ENCODE measurements at places on chromosomes 7 and 10.

DNA sequence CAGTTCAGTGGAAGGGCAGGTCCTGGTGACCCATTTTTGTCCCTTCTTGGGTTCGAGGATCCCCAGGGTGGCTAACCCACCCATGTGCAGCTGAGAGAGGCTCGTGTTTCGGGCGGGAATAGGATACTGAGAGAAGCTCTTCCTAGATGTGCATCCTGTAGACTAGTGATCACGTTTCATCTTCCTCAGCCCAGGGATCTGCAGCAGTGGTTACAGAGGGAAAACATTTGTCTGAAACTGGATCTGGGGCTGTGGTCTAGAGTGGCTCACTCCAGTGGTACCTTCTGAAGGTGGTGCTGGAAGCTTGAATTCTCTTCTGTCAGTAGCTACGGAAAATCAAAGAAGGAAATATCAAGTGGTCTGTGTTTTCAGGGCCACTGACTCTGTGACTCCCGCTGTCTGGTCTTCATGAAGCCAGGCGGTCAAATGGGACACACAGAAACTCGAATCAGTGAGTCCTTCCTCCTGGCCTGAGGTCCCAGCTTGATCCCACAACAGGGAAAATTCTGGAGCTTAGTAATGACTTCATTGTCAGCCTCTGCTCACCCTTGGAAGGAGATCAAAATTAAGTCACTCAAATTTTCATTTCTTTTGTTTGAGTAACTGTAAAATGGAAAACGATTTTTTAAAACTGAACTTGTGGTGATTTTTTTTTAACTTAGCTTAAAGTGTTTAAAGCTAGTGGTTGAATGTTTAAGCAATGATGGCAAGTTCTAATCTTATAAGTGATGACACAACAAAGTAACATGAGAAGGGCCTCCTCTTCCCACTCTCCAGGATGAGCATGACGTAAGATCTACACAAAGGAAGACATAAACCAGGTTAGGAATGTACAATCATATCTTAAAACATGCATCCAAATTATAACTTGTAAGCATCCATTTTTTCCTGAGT lies 469.3 kb upstream of the KLF6 start:
- no peak for ATAC-seq

DNA sequence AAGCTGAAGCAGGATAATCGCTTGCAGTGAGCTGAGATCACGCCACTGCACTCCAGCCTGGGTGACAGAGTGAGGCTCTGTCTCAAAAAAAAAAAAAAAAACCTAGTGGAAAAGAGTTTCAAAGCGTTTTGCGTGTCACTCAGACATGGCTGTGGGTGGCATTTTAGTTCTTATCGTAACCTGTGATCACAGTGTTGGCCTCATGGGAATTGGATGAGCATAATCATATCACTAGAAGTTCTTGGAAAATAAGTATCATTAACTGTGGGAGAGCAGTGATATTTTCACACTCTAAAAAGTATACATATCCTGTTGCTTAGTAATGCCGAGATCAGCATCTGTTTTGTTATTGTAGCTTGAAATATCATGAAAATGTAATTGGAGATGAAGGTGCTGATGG lies 92.6 kb downstream of the CREM start:
- ATAC-seq, result no peak

DNA sequence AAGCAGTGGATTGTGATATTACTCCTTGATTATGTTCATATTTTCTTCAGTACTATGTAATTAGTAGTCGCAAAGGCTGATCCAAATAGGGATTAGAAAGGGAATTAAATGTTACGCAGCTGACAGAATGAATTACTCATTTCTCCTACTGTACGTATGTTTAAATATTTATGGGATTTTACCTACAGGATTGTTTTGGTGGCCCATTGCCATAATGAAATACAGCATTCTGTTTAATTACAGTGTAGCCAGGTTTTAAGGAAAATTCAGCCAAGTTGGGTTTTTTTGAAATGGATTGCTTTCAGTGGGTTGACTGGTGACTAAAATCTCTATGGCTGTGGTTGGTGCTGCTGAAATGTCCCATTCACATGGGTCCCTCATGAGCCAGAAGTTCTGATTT lies 197.7 kb upstream of the GRB10 start:
- no peak for ATAC-seq

GRCh38 chr10:34826221-34826620 lies 11.1 kb upstream of the PARD3 start:
- ATAC-seq, result peak; percentile 11

GRCh38 chr10:131537281-131537680 lies 225.8 kb upstream of the TCERG1L start:
- ATAC-seq, result no peak

DNA sequence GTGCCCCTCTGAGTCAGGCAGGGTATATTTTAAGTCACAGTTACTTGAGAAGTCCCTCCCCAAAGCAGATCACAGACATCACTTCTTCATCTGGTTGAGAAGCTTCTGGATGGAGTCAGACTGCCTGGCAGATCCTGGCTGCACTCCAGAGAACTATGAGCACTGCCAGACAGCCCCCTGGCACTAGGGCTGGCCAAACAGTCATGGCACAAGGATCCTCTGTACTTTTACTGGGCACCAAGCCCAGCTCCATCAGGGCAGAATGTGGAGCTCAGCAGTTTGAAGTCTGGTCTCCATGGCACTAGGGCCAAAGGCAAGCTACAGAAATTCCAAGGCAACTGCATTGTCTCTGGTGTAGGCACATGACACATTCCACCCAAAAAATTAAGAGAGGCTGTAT lies 162.1 kb downstream of the NRG3 start:
- ATAC-seq, result no peak

DNA sequence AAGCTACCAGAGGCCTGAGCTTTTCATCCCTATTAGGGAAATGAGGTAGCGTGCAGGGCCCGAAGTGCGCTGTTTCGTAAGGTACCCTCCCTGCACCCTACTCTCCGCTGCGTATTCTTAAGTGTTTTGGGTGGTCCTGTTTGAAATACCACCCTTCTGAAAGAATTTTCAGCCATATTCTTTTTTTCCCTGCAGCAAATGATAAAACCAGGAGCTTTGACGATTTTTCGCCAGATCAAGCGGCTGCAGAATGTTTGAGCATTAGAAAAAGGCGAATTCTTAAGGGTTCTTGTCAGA lies 1.2 kb downstream of the RSBN1L start:
- ATAC-seq, result peak; percentile 58

DNA sequence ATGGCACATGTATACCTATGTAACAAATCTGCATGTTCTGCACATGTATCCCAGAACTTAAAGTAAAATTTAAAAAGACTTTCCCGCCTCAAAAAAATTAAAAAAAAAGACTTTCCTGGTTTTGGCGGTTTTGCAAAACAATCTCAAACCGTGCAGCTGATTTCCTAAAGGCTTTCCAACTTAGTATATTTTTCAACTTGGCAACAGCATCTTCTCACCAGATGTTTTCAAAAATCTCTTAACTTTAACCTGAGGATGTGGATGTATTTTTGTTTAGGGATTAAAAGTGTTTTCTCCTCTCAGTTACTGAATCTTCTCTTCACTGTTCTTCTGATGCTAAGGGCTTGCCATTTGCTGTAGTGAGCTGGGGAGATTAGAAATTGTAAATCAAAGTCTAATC lies 96.5 kb upstream of the PLPP4 start:
- ATAC-seq, result no peak

DNA sequence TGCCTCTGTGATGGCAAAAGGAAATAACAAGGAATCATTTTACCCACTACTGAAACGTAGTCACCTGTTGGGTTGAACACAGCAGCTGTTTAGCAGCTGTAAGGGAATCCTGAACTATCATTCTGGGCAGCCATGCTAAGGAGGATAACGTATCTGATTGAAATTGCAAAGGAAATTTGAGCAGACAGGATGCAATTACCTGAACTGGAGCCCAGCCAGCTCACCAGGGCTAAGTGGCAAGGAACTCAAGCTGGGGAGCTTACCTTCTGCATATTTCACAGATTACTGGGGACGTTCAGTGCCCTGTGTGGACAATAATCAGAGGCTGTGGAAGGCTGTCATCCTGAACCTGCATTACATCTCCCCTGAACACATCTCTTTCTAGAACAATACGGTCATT lies 650.5 kb downstream of the SORCS3 start:
- no peak for ATAC-seq

DNA sequence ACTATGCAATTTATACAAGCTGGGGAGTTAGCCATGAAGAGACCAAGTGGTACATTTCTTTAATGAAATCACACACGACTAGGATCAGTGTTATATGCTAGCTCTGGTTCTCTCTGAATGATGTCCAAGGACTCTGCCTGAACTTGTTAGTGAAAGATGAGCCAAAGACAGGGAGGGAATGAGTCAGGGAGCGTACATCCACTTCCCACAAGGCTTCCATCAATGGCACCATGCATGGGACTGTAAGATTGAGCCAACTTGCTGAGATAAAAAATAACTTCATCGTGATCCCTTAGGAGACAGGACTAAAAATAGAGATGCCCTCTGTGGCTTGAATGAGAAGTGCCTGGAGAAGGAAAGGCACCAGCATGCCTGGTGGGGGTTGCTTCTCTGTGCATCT lies 629.7 kb downstream of the ACTR3B start:
- ATAC-seq, result no peak

DNA sequence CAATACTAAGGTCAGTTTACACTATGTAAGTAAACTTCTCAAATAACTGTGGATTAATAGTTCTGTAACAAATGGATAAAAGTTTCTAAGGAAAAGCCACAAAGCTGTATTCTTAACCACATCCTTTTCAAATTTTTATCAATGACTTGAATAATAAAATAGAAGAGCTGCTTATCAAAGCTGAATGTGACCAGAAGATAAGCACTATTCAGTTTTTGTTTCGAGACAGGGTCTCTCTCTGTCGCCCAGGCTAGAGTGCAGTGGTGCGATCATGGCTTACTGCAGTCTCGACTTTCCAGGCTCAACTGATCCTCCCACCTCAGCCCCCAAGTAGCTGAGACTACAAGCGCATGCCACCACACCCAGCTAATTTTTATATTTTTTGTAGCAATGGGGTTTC lies 17.0 kb downstream of the UPF2 start:
- no peak for ATAC-seq

GRCh38 chr10:79430936-79431335 lies 14.5 kb downstream of the ZCCHC24 start:
- no peak for ATAC-seq

DNA sequence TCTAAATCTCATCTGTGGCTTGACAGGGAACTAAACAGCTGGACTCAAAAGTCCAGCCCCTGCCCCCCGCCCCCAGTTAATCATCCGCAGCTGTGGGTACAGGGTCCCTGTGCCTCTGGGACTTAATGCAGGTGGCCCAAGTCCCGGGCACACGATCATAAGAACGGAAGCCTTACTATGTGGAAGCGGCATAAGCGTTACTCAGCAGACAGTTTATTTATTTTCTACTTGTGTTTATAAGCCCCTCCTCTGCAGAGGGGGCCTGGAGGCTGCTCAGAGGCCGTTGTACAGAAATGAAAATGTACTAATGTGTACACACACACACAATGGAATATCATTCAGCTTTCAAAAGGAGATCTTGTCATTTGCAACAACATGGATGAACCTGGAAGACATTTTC lies 158.0 kb upstream of the TNS3 start:
- no peak for ATAC-seq

DNA sequence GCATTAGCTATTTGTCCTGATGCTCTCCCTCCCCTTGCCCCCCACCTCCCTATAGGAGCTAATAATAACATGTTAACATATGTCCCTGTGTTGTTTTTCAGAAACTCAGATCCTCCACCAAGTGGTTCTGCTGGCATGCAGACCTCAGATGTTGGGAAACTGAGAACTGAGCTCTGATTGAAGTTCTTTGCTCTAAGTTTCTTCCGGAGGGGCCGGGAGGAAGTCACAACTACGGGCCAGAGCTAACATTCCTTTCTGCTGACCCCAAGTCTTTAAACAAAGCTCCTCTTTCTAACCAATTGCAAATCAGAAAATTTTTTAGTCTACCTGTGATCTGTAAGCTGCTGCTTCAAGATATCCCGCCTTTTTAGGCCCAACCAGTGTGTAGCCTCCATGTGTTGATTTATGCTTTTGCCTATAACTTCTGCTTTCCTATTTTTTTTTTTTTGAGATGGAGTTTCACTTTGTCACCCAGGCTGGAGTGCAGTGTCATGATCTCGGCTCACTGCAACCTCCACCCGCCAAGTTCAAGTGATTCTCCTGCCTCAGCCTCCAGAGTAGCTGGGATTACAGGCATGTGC lies 66.6 kb downstream of the LYZL1 start:
- ATAC-seq, result no peak

GRCh38 chr10:102702742-102703141 lies 11.5 kb downstream of the ARL3 start:
- ATAC-seq, result no peak

DNA sequence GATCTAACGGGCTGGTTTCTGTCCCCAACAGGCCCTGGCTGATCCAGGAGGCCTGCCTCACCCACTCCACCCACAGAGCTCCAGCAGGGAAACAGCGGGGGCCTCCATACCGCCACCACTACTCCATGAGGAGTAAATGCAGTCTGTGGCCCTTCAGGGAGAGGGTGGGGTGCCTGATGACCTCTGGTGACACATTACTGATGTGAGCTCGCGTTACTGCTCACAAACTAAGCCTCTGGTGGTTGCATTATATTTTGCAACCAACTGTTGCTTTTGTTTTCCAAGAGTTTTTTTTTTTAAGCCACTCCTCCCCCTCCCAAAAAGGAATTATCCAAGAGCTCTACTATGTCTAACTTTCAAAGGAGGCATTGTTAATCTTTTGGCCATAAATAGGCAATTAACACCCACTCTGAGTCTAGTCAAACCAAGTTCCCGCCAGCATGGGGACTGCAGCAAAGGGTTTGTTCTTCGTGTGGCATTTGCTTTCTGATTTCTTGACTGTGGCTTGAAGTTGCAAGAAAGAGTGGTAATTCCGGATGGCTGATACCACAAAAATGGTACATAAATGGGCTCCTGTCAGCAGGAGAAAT lies 72.6 kb downstream of the FAM53B start:
- ATAC-seq, result peak; percentile 87

DNA sequence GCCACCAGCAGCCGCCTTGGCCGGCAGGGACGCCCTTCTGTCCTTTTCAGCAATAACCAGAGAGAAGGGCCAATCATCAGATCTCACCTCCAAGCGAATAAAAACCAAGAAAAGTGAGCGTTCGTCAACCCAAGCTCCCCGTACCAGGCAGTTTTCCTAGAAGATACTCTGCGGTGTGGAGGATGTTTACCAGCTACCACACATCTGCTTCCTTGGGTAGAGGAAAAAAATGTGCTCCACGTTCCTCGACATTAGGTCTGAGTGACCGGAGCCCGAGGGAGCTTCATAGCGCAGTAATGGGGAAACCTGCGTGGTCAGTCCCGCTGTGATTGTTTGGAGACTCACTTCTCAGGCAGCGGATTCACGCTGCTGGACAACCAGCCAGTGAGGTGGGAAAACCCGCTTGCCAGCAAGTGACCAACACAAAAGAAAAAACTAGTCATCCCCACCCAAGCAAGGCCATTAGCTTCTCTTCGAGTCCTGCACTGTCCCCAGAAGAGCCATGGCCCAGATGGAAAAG lies 73.0 kb downstream of the ZRANB1 start:
- no peak for ATAC-seq

- ATAC-seq, result peak; percentile 39
These were observed 105.0 kb downstream of the PHTF2 start for GRCh38 chr7:77903597-77903996.

Measured in esophagus mucosa (tissue), 1 donor.